Renal pelvis (tissue), 12 donors: ENCODE measurements at places on chromosomes 1 and 21. TPM values are rescaled to one million over a fixed set of nuclear protein-coding genes. Genes with fewer than 3 reads are reported as not detected.
A peak's percentile ranks its signal among the peaks of the same experiment; 100 is the strongest.

GRCh38 chr1:10302416-10302815 is 92.0 kb downstream of the KIF1B start:
- no peak for DNase-seq

DNA sequence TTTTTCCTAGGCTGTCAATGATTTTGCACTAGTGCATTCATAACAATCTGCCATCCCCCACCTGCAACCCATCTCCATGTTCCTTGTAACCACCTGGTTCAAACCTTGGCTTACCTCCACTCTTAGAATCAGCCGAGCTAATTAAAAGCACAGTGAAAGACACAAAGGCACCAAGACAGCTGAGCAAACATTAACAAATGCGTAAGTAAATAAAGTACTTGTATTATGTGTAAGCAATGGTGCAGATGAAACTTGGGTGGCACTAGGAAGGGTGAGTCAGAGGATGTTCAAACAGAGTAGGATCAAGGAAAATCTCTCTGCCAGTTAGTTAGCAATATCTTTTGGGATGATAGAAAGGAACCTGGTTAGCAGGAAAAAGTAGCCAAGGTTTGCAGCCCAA is 5.1 kb upstream of the FOXJ3 start:
- no peak for DNase-seq

DNA sequence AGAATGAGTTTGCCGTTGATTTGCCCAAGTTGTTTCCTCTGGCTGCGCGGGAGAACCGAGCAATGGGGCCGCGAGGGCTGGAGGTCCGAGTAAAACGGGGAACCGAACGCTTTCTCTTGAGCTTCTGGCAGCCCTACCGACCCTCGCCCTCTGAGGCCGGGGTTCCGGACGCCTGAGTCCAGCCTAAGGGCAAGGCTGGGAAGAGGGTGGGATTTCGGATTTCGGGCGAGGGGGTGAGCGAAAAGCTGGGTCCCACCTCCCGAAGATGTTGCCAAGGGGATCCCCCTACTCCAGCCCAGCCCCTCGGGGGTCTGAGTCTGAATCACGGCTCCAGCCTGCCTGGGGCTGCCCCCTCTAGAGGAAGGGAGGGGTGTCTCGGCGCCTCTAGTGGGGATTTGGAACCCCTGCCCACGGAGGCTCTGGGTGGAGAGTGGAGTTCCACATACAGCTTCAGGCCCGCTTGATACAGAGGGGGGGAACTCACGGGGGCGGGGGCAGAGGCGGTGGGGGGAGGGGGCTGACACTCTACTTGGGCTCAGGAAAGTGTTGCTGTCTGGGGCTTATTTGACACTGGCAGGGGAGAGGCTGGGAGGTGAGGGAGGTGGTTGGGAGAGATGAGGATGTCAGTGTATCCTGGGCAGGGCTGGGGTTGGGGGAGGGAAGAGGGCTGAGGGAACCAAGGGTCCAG is 617 bp downstream of the KIRREL1 start:
- DNase-seq, result no peak

GRCh38 chr1:241423541-241424479 is 66.8 kb upstream of the RGS7 start:
- DNase-seq, result peak; percentile 27

DNA sequence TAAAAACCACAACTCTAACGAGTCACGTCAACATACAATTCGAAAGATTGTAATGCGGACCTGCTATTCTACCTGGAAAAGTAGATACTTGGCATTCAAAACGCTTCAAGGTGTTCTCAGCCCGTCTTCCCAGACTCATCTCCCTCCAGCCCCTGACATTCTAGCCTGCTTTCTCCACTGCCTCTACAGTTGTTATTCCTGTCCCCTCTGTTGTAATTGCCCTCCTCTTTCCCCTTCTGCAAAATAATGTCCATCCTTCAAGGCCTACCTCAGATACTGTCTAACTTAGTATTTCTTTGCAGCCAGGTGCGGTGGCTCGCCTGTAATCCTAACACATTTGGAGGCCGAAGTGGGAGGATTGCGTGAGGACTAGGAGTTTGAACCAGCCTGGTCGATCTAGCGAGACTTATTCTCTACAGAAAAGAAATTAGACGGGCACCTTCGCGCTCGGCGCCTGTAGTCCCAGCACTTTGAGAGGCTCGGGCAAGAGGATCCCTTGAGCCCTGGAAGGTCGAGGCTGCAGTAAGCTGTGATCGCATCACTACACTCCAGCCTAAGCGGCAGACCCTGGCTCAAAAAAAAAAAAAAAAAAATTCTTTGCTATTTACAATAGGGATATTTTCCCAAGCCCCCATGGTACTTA is 756 bp upstream of the RBM34 start:
- no peak for DNase-seq

- no peak for DNase-seq
Observed at GRCh38 chr1:234611847-234612351, 1.9 kb upstream of the IRF2BP2 start.

DNA sequence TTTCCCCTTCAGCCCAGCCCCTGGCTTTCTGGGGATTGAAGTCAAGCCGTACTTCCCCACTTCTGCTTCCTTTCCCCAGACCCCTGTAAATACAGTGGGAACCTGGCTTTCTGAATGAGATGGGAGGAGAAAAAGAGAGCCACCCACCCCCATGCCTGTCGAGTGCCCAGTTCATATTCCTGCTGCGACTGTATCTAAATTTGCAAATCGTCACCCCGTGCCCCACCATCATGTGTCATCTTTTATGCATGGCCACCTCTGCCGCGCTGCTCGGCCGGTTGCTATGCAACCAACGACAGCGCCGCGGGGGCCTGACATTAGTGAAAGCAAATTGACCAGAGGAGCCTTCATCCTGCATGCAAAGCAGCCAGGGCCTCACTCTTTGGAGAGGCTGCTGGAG is 143.0 kb downstream of the ELAVL4 start:
- DNase-seq, result peak; percentile 19

GRCh38 chr1:215728169-215728568 is 161.1 kb downstream of the KCTD3 start:
- DNase-seq, result no peak

GRCh38 chr1:205301205-205301821 is 20.2 kb downstream of the NUAK2 start:
- peak; percentile 94 for DNase-seq

DNA sequence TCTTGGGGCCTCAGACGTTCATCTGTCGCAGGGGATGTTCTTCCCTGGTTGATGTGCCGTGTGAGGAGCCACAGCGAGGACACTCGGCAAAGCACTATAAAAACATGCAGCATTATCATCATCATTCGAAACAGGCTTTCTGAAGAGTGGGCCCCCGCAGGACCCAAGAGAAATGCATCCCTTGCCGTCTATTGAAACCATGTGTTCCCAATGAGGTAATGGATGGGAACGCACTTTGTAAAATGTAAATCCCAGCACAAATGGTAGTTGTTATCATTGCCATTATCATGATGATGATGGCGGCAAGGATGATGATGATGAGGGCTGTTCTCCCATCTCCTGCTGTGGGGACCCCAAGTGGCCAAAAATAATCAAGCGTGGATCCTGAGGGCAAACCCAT is 76.8 kb downstream of the GLIS1 start:
- no peak for DNase-seq

DNA sequence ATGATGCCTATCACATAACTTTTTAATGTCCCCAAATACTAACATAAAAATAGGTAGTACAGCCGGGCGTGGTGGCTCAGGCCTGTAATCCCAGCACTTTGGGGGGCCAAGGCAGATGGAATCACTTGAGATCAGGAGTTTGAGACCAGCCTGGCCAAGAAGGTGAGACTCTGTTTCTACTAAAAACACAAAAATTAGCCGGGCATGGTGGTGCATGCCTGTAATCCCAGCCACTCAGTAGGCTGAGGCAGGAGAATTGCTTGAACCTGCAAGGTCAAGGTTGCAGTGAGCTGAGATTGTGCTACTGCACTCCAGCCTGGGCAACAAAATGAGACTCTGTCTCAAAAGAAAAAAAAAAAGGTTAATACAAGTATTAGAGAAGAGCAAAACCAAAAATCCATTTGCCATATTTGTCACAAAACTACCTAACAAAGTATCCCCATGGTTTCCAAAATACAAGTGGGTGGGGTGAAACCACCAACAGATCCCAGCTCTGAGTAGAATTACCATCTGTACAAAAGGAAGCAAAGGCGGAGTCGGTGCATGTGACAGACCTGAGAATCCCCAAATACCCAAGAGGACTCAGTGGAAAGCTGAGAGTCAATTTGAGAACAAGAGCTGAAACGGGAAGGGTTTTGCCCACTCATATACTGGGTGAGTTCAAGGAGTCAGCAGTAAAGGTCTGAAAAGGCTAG is 113.2 kb downstream of the TOMM20 start:
- DNase-seq, result no peak

DNA sequence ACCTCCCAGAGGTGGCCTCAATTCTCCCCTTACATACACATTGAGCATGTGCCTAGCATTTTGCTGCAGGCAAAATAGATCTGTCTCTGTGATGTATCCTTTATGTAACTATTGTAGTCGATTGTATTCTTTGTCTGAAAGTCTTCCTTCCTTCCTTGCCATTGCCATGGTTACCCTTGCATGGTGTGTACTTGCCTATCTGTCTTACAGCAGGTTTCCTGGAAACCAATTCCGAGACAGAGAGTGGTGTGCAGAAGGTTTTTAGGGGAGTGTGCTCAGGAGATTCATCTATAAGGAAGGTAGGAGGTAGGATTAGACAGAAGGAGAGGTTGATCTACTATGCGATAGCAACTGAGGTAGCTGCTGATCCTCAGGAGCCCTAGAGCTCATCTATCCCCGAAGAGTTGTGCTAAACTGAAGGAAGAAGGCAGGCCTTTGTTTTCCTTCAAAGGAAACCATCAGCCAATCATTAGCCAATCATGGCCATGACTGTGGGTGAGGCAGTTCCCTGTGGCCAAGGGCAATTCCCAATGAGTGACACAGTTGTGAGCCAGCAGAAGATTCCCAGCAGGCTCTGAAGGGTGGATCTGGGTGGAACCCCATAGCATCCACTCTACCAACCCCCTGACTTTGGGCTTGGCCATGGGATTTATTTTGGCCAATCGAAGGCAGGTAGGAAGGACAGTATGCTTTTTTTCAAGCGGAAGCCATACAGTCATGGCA is 15.0 kb downstream of the CITED4 start:
- no peak for DNase-seq

DNA sequence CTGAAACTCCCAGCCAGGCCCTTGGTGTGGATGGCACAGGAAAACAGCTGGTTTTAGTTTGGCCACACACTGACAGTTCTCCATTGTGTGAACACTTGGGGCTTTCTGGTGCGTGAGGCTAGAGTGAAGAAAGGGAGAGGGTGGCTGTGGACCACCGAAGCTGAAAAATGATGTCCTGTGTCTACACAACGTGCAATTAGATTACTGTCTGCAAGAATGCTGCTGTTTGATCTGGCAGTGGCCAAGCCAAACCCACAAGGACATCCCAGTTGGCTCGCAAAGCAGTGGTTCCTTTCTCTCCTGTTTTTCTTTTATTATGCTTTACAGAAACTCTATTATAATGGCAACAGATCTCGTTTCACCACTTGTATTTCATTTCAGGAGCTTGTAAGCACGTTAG is 58.9 kb downstream of the ERG start:
- DNase-seq, result no peak

- DNase-seq, result no peak
Observed at GRCh38 chr21:29316806-29317205, 18.1 kb downstream of the BACH1 start.

DNA sequence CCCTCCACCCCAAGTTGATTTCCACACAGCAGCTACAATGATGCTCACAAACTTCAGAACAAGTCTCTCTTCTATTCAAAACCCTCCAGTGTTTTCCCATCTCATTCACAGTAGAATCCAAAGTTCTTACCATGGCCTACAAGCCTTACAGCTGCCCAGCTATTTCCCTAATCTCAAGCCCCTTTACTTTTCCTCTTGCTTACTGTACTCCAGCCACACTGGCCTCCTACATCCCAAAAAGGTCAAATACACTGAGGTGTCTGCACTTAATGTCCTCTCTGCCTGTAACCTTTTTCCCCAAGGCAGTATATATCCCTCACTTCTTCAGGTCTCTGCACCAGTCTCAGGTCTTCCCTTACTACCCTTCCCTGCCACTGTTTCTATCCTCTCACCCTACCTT is 2.6 kb downstream of the RAP1A start:
- no peak for DNase-seq

- no peak for DNase-seq
Observed at GRCh38 chr1:101453844-101454243, 217.0 kb downstream of the S1PR1 start.

DNA sequence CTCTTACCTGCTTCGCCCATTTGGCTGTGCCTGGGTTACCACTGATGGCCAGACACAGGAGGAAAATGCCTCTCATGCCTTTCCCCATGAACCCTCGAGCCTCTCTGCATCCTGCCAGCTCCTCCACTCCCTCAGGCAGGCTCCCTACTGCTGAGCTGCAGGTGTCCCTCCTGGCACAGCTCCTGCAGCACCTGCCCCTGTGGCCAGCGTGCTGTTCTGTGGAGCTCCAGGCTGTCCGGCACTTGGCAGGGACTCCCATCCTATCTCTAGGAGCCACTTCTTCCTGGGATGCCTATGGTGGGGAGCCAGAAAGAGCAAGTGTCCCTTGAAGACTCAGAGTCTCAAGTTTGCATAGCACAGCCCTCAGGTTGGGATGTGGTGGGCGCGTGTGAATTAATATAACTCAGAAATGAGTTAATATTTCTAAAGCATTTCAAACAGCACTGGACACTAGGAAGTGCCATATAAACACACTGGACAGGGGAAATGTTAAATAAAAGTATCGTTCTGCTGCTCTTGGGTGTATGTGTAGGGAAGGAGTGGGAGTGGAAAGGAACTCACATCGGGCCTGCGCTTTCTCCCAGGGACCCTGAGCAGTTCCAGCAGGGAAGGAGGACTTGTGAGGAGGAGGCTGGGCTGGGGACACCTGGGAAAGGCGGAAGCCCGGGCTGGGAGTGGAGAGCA is 2.7 kb downstream of the LRRC71 start:
- no peak for DNase-seq

DNA sequence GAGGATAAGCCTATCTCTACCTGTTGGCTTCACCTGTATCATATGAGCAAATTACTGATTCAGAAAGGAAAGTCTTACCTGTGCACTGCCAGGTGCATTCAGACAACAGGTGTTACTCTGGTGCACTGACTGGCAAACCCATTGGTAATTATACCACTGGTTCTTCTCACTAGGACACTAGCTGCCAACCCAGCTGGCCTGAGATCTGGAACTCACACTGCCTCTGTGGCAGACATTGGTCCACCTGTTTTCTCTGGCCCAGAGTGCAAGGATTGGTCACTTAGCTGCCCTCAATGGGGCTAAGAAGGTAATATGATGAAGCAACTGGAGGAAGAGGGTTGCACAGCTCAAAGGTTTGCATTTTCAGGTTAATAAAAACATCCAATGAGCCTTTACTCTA is 140.2 kb upstream of the DNAH14 start:
- no peak for DNase-seq

GRCh38 chr1:155801149-155801548 is 55.9 kb downstream of the GON4L start:
- DNase-seq, result no peak

- DNase-seq, result no peak
Observed at GRCh38 chr1:16092097-16092922, 18.9 kb upstream of the FAM131C start.

GRCh38 chr1:16151196-16151994 is 4.5 kb downstream of the EPHA2 start:
- no peak for DNase-seq

RPE65 gene
- polyA plus RNA-seq, result 0.09 TPM

SELP gene
- polyA plus RNA-seq, result 4.9 TPM

ITLN2 gene
- 0.10 TPM for polyA plus RNA-seq

ELK4 gene
- 24.1 TPM for polyA plus RNA-seq

REN gene
- 71.9 TPM for polyA plus RNA-seq

TRIM17 gene
- 14.4 TPM for polyA plus RNA-seq

BTBD8 gene
- 6.7 TPM for polyA plus RNA-seq
